Stimulated activated naive B cell treated with anti-CD40 and anti-IgM and Interleukin-4, amounts not matched to agents 10 μg/mL and 1 μg/mL and 100 μg/mL, for 72 hours (primary cell): ENCODE measurements at places on chromosomes 2 and 18.

GRCh38 chr2:109428841-109429566 lies 184.8 kb downstream of the SEPTIN10 start:
- DNase-seq, result no peak

GRCh38 chr2:222884114-222884771 lies 23.4 kb downstream of the ACSL3 start:
- no peak for DNase-seq

DNA sequence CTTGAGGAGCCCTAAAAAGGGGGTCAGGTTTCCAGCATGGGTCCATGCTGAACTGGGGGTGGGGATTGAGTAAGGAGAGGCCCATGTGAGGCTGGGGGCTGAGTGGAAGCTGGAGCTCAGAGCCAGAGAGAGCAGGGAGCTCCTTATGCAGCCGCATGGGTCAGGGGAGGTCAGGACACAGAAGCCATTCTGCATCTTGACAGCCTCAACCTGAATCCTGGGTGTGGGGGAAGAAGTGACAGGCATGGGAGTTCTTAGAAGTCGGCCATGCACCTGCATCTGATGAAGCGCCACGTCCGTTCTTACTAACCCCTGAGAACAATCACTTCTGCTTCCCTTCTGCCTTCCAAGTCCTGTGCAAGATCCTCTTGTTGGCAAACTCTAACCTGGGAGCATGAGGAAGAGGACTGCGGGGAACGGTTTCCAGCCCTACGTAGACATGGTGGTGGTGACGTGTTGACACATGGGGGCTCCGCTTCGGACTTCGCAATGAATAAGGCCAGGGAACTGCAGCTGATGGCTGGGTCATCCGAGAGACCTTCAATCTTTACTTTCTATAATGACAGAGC lies 22.3 kb downstream of the GNLY start:
- DNase-seq, result no peak

GRCh38 chr2:201754717-201755415 lies 25.9 kb downstream of the ALS2 start:
- no peak for DNase-seq

DNA sequence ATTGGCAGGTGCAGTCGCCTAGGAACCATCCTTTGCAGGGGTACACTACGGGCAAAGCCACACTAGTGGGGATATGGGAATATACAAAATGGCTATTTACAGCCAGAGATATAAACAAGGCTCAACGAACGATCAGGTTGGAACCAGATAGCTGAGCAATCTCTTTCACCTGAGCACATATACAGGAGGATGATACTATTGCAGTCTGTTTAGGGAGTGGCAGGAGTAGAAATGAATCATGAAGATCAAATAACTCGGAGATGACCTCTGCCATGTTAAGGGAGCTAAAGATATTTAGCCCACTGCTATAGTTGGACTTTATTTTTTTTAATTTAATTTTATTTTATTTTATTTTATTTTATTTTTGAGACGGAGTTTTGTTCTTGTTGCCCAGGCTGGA lies 33.8 kb downstream of the TEX44 start:
- DNase-seq, result no peak

- no peak for DNase-seq
Observed at GRCh38 chr2:38771632-38772031, 6.4 kb upstream of the GEMIN6 start.
